Cerebellar nuclear complex (tissue), 1 donor: ENCODE measurements at places on chromosomes 7 and 10.

DNA sequence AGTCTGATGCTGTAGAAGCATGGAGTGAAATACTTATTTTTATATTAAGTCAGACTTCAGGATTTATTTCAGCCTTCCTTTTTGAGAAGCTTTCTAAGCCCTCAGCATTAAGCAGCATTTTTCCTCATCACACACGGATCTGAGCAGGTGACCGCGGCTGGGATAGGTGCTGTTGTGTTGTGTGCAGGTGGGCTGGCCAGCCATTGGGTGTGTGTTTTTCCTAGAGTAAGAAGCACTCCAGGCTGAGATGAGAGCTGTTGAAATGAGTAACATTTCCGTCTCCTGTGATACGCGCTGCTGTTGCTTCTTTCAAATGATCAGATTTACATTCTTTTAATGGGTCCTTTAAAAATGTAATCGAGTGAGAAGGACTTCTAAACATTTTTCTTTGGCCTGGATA, 63.9 kb downstream of the INSYN2A start:
- DNase-seq = no peak

GRCh38 chr7:96219378-96220130, 102.3 kb downstream of the SLC25A13 start:
- DNase-seq = no peak

- DNase-seq = no peak
Measured at GRCh38 chr10:74202356-74202755, 51.3 kb downstream of the ADK start.

- no peak for DNase-seq
Measured at GRCh38 chr10:73759512-73760115, 15.4 kb downstream of the SEC24C start.

GRCh38 chr7:100584683-100585510, 1.0 kb downstream of the LRCH4 start:
- DNase-seq = no peak

GRCh38 chr7:138809346-138809745, 11.3 kb upstream of the ATP6V0A4 start:
- no peak for DNase-seq

DNA sequence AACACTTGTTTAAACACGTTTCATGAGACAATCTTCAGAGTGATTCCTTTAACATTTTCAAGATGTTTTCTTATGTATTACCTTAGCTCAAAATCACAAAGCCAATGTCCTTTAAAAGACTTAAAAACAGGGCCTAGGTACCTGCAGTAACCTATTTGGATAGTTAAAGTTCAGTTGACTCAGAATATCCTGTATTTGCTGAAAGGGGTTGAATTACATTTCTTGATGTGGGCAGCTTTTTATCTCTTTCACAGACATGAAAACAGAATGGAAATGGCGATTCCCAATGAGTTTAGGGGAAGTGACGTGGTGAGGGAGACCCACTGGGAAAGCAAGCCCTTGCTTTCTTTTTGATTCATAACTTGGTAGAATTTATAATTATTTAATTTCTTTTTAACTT, 324.4 kb upstream of the AOAH start:
- DNase-seq = no peak

DNA sequence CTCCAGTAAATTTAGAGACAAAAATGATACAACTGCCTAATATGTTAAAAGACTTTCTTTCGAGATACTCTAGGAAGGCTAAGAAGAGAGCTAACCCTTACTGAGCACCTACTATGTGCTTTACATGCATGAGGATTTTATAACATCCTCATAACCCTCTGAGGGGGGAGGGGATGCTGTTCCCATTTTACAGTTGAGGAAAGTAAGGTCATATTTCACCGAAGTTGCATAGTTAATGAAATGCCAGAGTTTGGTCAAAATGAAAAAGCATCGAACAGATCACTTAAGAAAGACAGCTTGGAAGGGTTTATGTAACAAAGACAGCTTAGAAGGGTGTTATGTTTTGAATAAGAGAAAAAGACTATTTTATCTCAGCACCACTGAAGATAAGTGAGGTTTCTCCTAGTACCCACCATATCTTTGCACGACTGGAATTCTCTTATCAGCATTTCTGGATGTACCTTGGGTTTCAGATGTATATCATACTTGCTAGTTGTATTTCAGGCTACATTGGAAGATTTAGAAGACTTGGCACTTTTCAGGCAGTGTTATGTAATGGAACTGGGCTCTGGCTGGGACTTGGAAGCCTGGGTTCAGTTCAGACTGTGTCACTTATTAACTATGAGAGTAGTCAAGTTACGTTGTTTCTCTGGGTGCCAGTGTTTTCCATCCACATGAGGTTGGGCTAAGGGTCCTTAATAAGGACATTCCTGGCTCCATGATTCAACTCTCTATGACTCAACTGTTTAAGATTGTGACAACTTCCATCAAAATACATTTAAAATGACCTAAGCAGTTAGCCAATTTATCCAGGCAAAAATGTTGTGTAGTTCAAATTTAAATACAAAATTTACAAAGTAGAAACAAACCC, 6.0 kb downstream of the RHOBTB1 start:
- DNase-seq = no peak

GRCh38 chr10:101912561-101913179, 69.1 kb upstream of the KCNIP2 start:
- DNase-seq = no peak
